ENCODE measurements at places on chromosomes 2 and 18. TPM values are rescaled to one million over a fixed set of nuclear protein-coding genes. Genes with fewer than 3 reads are reported as not detected.

The MALL gene
- total RNA-seq = not detected

The SLC23A3 gene
- 1.8 TPM for total RNA-seq

The IMPACT gene
- total RNA-seq = 10.4 TPM

The ARL6IP6 gene
- 38.6 TPM for total RNA-seq

All from T-helper 1 cell treated with Interleukin-12 subunit alpha and Interleukin-12 subunit beta and Interleukin-4 antibody, amounts not matched to agents 30 ng/mL and 1 ng/mL, for 36 hours (primary cell).